ENCODE measurements at places on chromosomes 1 and 21.

GRCh38 chr1:68470388-68470970, 20.7 kb upstream of the RPE65 start:
- DNase-seq: no peak
- H3K36me3 ChIP-seq: peaks cover 3% of the 10 kb centered on the region
- H3K27me3 ChIP-seq: no peaks in the 10 kb centered on the region
- H3K4me3 ChIP-seq: no peak overlapping the region
- no peaks in the 10 kb centered on the region for H3K4me1 ChIP-seq
- H3K27ac ChIP-seq: no peak overlapping the region

DNA sequence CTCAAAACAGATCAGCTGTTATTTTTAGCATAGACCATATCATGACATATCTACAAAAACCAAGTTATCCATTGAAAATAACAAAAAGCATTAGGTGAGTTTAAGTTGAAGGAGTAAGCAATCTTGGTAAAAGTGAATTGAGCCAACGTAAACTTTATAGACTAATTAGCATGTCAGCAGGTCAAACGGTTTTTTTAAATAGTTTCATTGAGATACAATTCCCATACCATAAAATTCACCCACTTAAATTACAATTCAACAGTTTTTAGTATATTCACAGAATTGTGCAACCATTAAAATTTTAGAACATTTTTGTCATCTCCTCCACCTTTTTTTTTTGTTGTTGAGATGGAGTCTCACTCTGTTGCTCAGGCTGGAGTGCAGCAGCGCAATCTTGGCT, 92.1 kb downstream of the TGFBR3 start:
- no peaks in the 10 kb centered on the region for H3K27me3 ChIP-seq
- H3K36me3 ChIP-seq: no peaks in the 10 kb centered on the region
- H3K4me3 ChIP-seq: no peak overlapping the region
- H3K27ac ChIP-seq: no peak overlapping the region

DNA sequence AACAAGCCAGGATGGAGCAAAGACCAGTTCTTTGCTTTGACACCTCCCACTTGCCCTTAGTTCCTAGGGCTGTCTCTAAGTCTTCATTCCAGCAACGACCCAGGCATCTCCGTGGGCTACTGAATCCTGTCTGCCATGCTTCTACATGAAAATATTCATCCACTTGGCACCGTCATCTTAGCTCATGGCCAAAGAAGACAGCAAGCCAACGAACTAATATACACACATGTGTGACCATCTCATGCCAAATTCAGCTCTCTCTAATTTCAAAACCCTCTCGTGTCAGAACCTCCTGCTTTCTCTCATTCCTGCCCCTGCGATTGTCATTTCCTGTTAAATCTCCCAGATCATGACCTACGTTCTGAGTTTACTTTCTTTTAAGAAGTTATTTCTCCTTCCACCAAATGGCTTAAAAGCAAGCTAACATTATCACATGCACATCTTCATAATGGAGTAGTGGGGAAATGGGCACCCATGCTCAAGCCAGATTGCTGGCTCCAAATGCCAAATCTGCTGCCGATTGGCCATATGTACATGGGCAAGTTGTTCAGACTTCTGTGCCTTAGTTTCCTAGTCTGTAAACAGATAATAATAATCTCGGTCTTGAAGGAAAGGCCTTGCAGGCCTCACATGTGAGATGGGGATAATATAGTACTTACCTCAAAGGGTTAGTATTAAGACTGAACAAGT, 373.4 kb downstream of the USH2A start:
- no peaks in the 10 kb centered on the region for H3K36me3 ChIP-seq
- no peak overlapping the region for H3K27ac ChIP-seq
- no peak for DNase-seq

DNA sequence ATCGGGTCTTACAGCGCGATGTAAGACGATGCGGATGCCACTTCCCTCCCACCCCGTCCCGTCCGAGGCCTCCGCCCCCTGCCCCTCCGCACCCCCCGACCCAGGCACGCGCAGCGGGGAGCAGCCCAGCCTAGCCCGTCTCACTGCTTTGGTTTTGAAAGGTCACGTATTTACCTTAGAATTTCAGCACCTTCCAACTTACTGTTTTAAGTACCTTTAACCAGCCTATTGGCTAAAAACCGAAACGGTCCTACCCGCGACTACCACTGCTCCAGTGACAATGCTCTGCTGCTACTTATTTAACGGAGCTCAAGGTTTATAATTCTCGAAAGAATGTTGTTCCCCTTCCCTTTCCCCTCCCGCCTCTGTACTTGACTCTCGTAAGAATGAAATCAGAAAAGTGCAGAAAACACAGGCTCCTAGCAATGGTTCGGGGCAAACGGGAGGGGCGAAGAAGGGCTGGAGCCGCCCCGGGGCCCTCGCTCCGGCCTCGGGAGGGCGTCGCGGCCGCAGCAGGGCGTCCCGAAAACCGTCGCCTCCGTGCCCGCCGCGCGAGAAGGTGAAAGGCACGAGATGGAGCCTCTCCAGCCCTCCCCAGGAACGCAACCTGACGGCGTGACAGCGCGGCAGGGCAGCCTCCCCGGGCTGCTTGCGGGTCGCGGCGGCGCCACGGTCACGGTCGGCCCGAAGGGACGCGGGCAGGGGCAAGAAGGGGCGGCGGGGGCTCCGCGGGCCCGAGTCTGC, 667 bp downstream of the TMEM50B start:
- H3K27ac ChIP-seq: peak overlapping the region; percentile 75
- no peaks in the 10 kb centered on the region for H3K36me3 ChIP-seq

DNA sequence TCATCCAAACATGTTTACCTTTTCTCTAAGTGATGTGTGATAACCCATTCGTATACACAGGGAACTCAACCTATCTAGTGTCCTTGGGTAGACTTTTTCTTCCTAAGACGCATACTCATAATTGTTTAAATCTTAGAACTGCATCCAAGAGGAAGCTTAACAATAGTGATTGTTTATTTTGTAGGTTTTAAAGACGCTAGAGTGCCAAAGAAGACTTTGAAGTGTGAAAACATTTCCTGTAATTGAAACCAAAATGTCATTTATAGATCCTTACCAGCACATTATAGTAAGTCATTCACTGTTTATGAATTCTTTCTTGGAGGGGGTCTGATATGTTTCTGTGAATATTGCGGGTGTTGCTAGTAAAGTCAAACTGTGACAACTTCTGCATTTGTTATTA, 25.4 kb downstream of the PLA2G4A start:
- no peak for DNase-seq
- no peak overlapping the region for H3K27ac ChIP-seq
- H3K36me3 ChIP-seq: no peaks in the 10 kb centered on the region
- H3K4me3 ChIP-seq: no peak overlapping the region

DNA sequence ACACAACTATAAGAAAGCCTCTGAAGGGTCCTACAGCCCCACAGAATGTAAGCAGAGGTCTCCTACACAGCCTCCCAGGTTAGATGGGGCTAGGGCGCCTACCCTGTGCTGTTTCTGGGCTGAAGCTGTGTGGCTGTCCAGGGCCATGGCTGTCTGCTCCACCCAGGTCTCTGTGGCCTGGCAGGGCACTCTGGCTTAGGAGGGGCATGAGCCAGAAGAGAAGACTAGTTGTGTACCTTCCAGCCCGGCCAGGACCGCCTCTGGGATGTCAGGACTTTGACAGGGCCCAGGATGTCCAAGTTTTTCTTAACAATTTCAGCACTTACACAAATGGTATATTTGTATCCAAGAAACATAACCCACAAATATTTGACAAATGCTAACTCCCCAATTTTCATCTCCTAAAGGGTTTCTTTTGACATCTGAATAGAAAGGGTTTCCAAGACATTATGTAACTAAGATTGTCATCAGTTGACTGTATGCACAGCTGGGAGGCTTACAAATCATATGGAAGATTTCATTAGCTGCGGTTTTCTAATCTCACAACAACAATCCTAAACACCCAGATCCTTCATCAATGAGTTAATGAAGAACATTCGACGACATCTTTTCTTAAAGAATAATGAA, 80.5 kb downstream of the HSF2BP start:
- H3K4me3 ChIP-seq: no peak overlapping the region
- H3K36me3 ChIP-seq: no peaks in the 10 kb centered on the region
- no peaks in the 10 kb centered on the region for H3K27me3 ChIP-seq
- no peak for DNase-seq

- H3K27ac ChIP-seq: peak overlapping the region; percentile 77
- H3K27me3 ChIP-seq: no peaks in the 10 kb centered on the region
- no peak for DNase-seq
- H3K36me3 ChIP-seq: no peaks in the 10 kb centered on the region
- peaks cover 18% of the 10 kb centered on the region for H3K4me1 ChIP-seq
Observed at GRCh38 chr1:236342403-236343245, 51.5 kb upstream of the EDARADD start.

DNA sequence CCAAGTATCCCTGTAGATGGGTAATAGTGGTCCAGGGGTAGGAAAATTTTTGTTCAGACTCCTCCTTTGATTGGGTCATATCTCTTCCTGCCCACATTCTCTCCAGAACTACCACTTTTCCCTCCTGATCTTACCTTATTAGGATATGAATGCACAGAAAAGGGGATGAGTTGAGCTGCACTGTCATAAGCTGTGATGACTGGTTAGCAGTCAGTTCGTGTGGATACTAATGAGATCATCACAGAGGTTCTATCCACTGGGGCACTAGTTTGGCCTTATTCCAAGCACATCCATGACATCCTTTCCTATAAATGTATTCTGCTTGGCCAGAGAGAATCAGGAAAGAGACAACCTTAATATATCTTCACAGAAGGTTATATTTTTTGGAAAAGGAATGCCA, 22.1 kb upstream of the TBX15 start:
- no peaks in the 10 kb centered on the region for H3K4me1 ChIP-seq
- H3K4me3 ChIP-seq: no peak overlapping the region
- no peak for DNase-seq
- H3K36me3 ChIP-seq: no peaks in the 10 kb centered on the region

DNA sequence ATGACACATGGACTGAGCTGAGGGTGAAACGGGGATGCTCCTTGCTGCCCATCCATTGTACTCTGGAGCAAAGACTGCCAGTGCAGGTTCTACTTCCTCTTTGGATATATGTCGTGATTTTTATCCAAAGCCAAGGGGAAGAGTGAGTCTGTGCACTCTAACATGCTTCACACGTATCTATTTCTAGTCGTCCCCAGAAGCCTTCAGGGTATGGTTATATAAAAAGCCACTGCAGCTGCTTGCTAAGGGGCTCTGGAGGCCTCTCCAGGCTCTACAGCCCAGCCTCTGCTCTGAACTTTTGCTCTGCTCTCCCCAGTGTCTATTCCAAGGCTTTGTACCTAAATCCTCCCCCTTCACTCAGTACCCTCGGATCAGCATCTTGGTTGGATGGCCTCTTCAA, 20.1 kb downstream of the PAFAH2 start:
- H3K27ac ChIP-seq: no peak overlapping the region
- H3K27me3 ChIP-seq: no peaks in the 10 kb centered on the region
- H3K4me1 ChIP-seq: no peaks in the 10 kb centered on the region
- H3K36me3 ChIP-seq: no peaks in the 10 kb centered on the region
- no peak overlapping the region for H3K4me3 ChIP-seq
